ENCODE measurements at places on chromosomes 6 and 20. TPM values are rescaled to one million over a fixed set of nuclear protein-coding genes. Genes with fewer than 3 reads are reported as not detected.

DNA sequence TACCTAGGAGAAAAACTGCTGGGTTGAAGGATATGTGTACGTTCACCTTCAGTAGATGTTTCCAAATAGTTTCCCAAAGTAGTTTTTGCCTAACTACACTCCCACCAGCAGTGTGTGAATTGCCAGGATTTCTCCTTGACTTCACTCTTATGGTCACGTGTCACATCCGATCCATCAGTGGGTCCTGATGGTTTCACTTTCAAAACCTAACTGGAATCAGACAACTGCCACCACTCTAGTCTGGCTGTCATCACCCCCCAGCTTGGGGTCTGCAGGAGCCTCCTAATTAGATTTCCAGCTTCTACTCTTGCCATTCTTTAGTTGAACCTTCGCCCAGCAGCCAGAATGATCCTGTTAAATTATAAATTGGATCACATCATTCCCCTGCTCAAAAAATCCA lies 8.5 kb upstream of the SLC12A5 start:
- no peak for DNase-seq

The OPN5 gene
- not detected for polyA plus RNA-seq

The ADGRF4 gene
- 0.08 TPM for polyA plus RNA-seq

- DNase-seq: no peak
These were observed 72.3 kb downstream of the TBX18 start for GRCh38 chr6:84691978-84692623.

DNA sequence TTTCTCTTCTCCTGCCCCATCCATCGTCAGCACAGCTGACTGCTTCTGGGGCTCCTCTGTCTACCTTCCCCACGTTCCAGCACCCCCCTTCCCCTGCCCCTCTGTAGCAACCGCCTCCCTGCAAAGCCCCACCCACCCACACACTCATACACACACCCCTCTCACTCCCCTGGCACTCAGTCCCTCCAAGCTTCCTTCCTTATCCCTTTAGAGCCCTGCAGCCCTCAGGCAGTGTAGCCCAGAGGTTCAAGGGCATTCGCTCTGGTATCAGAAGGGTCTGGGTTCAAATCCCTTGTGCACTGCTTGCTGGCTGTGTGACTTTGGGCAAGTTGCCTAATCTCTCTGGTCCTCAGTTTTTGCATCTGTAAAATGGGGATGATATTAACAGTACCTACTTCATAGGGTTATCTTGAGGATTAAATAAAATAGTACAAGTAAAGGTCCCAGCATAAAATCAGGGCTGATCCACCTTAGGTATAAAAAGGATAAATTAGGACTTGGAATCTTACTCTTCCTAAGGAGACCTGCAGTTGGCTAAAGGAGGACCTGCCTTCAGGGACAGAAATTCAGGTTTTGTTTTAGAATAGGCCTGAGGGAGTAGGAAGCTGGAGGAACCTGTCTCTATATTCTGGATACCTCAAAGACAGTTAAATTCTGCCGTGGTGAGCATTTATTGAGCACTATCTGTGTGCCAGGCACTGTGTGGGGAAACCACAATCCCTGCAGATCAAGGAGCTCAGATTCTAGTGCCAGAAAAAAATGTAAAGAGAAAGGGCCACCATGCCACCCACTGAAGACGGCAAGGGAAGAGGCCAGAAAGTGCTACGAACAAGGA lies 94.1 kb downstream of the SNX5 start:
- DNase-seq: no peak

- DNase-seq: no peak
These were observed 261.5 kb downstream of the KIF16B start for GRCh38 chr20:16311756-16312155.

DNA sequence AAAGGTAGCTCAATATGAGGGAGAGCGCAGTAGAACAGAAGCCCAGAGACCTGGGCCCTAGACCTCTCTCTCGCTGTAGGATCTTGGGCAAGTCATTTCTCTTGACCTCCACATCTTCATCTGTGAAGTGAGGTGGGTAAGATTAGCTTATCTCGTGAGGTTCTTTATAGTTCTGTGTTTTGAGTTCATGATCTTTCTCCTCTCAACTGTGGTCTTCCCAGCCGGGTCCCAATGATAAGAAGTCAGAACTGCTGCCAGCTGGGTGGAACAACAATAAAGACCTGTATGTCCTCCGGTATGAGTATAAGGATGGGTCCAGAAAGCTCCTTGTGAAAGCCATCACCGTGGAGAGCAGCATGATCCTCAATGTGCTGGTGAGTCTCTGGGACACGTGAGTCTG lies 6.9 kb downstream of the PSMF1 start:
- no peak for DNase-seq

The LRRC1 gene
- polyA plus RNA-seq: 3.8 TPM

- DNase-seq: peak; percentile 97
These were observed 48.6 kb downstream of the TPD52L1 start for GRCh38 chr6:125201961-125202729.

The CD83 gene
- polyA plus RNA-seq: 2.1 TPM
